ENCODE measurements at places on chromosomes 7 and 10.

- DNase-seq = no peak
Measured at GRCh38 chr10:4506095-4506494, 319.9 kb upstream of the AKR1E2 start.

DNA sequence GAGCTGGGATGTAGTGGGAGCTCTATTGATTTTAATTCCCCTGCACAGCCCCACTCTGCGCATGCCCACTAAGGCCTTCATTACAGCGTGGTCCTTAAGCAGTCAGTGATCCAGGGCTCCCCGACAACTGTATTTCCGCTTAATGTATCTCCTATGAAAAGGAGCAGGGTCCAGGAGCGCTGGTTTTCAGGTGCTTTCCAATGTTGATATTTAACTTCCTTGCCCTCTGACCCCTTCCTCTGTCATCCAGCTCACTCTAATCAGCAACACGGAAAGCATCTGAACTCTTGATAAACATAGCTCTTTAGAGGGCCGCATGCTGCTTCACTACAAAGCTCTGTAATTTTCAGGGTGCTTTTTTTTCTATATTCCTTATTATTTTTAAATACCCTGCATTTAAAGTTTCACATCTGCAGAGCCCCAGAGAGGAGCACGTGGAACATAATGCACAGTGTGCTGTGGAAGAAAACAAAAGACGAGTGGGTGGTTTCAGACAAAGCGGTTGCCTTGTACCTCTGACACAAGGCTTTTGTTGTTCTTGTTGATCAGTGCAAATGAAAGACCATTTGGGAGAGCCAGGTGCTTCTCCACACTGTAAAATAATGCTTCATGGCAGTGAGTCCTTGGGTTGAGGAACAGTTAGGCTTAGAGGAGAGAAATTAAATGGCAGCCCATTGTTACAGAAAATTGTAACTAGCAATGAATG is 465.9 kb upstream of the CELF2 start:
- DNase-seq = no peak

- no peak for DNase-seq
Measured at GRCh38 chr7:15581352-15581951, 19.6 kb upstream of the AGMO start.

GRCh38 chr7:143147070-143147469 is 15.2 kb downstream of the PIP start:
- no peak for DNase-seq

- DNase-seq = no peak
Measured at GRCh38 chr7:114293289-114294012, 121.2 kb upstream of the FOXP2 start.

DNA sequence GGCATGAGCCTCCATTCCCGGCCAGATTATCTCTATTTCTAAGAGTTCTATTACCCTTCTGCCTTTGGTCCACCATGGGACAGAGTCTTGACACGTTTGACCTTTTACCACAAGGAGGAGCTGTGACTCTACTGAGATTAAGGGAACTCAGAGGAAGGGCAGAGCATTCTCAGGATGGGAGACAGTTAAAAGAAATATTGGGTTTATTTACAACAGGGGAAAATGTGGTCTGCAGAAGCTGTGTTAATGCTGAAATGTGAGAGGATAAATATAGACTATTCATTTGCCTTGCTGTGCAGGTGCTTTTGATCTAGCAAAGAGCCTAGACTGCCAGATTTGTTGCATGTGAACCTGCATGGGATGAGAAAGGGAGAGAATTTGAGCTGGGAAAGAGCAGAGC is 45.8 kb upstream of the PRSS58 start:
- DNase-seq = no peak

GRCh38 chr7:5693529-5693928 is 87.9 kb downstream of the RNF216 start:
- no peak for DNase-seq

All from ecto neural progenitor cell (in vitro differentiated cells).